ENCODE measurements at places on chromosomes 11 and 22. TPM values are rescaled to one million over a fixed set of nuclear protein-coding genes. Genes with fewer than 3 reads are reported as not detected.

The MUC6 gene
- not detected for total RNA-seq

The BRSK2 gene
- not detected for total RNA-seq

The DCHS1 gene
- total RNA-seq = 9.0 TPM

The SLCO2B1 gene
- total RNA-seq = 20.9 TPM

The PRPF19 gene
- 75.3 TPM for total RNA-seq

The GRK2 gene
- 115 TPM for total RNA-seq

The PRSS23 gene
- total RNA-seq = 7.5 TPM

The RAB36 gene
- total RNA-seq = 1.3 TPM

The PLA2G6 gene
- total RNA-seq = 51.6 TPM

The CEP126 gene
- total RNA-seq = 2.7 TPM

- no peak for DNase-seq
Observed at GRCh38 chr11:95791709-95792033, 1.4 kb downstream of the CEP57 start.

GRCh38 chr11:78253797-78254196 is 65.1 kb downstream of the USP35 start:
- no peak for DNase-seq

DNA sequence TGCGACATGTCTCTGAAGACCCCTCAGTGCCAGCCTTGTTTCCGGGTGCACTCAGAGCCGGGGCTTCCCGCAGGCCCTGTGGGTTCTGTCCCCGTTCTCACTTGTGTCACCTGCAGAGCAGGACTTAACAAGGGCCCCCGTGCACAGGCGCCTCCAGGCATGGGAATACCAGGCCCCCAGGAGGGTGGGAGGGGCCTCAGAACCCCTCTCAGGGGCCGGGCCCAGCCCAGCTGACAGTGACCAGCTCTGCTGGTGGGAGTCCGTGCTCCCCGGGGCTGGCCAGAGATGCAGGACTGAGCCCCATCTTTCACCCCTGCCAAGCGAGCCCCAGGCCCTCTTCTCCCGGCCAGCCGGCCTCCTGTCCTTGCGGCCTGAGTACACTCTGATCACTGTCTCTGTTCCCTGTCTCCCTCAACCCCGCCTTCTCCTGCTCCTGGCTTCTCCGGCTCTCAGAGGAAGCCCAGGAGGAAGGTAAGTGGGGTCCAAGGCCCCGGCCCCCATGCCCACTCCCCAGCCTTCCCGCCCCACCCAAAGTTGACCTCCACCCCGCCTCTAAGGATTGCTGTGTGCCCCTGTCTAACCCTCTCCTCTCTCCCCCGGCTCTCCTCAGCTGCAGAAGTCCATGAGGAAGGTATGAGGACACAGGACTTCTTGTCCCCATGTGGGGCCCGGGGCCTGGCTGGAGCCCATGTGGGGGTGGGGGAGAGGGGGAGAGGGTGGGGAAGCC is 5.3 kb downstream of the TNNT3 start:
- no peak for DNase-seq

DNA sequence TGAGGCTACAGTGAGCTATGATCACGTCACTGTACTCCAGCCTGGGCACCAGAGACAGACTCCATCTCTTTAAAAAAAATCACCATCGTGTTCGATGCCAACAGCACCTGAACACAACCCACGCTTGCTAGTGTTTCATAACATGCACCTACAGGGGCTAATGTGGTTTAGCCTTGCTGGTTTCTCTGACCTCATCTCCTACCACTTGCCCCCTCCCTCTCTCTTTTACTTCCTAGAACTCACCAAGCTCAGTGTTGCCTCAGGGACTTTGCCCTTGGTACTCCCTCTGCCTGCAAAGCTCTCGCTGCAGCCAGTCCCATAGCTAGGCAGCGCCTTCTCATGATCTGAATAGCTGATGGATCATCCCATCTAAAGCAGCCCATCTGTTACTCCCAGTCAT is 99.8 kb downstream of the FBXO7 start:
- peak; percentile 28 for DNase-seq

DNA sequence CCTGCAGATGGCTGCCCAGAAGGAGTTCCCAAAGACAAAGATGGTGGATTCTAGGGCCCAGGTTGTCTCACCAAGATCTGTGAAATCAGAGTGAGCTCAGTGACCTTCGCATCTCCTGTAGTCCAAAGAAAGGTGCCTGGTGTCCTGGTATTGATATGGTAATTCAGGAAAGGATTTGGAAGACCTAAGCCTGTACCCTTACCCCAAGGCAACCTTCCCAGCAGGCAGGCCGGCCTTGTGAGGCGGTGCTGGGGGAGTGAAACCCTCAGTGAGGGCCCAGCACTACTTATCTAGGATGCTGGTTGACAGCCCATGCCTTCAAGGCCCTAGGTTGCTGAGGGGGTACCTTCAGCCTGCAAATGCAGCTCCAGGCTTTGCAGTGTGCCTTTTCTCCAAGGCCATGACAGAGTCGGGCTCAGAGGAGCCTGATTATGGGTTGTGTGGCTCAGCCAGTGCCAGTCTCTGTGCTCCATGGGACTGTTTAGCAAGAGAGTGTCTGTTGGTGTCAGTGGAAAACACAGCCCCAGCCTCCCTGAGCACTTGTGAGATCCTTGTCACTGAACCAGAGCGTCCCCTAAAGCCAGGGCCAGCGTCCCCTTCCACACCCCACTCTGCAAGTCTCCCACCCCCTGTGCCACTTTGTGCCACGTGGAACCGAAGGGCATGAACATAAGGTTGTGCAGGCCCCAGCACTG is 72.8 kb upstream of the MYOD1 start:
- DNase-seq = peak; percentile 72

DNA sequence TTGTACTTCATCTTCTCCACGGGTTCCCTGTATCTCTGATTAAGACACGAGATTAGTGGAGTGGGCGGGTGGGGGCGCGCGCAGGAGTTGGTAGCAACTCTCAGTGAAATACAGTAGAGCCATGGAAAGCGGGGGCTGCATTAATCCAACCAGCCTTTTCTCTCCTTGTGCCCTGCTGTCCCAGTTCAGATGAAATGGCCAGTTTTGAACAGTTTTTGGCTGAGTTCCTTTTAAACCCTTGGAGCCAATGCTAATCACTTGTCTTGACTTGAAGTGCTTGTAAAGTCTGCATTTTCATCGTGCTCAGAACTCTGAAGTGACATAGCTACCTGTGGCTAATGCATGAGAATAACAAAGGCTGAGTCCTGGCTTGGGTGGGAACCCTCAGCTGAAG is 734 bp upstream of the TMEM123 start:
- DNase-seq = no peak

DNA sequence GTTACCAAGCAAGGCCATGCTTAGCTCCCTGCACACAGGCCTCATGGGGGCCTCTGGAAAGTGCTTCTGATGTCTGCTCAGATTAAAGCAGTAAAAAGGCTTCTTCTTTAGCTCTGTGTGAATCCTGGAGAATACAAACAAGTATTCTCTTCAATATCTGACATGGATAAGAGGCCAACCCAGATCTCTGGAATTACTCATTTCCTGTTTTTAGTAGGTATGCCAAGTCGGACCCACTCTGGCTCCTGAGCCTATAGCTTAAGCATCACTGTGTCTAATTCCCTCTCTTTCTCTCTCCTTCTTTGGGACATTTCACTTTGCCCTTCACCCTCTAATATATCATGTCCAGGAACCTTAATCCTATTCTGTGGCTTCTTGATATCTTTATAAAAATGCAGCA is 529.6 kb upstream of the CCDC90B start:
- DNase-seq = no peak

DNA sequence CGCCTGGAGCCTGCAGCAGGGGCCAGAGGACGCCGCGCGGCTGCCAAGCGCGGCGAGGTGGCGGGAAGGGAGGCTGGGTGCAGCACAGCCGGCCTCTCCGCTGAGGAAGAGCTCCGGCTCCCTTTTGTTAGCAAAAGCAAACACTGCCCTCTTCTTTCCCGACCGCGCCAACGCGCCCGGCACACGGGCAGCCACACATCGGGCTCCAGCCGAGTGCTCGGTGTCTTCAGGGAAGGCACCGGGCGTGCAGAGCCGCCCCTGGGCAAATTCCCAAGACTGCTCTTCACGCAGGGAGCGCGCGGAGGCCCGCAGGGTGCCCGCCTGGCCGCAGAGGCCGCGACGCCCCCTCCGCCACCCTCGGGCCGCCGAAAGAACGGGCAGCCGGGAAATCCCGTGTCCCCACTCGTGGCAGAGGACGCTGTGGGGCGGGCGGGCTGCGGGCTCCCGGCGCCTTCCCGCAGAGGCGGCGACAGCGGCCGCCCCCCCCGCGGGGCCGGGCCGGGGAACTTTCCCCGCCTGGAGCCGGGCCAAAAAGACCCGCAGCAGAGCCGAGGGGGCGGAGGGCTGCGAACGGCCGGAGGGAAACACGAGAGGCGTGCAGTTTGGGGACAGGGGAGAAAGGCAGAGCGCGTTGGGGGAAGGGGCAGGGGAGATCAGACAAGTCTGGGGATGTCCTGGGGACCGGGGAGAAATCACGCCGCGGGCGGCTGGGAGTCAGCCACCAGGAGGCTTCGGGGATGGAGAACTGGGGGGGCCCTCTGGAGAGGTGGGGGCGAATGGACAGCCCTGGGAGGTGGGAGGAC is 931 bp downstream of the CADM1 start:
- peak; percentile 90 for DNase-seq

DNA sequence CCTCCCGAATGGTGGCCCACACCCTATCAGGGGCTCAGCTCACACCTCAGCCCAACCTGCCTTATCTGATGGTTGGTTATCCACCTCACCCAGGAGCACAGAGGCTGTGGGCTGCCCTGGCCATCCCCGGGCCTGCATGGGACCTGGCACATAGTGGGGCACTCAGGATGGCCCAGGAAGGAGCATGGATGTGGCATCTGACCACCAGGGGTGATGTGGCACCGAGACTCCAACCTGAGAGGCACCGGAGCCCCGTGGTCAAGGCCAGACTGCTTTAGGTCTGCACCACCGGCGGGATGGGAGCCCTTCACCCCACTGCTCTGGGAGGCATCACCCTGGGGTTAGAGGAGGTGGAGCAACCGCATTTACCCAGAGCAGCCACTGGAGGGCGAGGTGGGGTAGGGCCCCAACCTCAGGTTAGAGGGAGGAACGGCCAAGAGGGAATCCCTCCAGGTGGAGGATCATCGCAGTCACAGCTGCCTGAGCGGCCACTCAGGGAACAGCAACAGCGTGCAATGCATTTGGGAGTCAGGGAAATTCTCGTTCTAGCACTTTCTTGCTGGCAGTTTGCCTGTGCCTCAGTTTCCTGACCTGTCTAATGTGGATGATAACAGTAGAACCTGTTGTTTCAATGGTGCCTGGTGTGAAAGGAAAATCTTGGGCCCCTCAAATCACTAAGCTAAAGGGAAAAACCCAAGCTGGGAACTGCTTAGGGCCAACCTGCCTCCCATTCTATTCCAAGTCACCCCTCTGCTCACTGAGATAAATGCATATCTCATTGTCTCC is 52.9 kb upstream of the CARS1 start:
- peak; percentile 85 for DNase-seq

GRCh38 chr11:96162816-96163499 is 180.0 kb downstream of the MAML2 start:
- peak; percentile 43 for DNase-seq

GRCh38 chr22:41613456-41613855 is 7.4 kb downstream of the DESI1 start:
- no peak for DNase-seq

GRCh38 chr11:43693069-43693468 is 12.5 kb downstream of the HSD17B12 start:
- DNase-seq = no peak

- DNase-seq = no peak
Observed at GRCh38 chr11:55942785-55943392, 6.7 kb upstream of the OR5I1 start.

- no peak for DNase-seq
Observed at GRCh38 chr11:120869097-120869496, 154.8 kb upstream of the TBCEL start.

GRCh38 chr22:42716221-42716620 is 4.4 kb downstream of the A4GALT start:
- no peak for DNase-seq

DNA sequence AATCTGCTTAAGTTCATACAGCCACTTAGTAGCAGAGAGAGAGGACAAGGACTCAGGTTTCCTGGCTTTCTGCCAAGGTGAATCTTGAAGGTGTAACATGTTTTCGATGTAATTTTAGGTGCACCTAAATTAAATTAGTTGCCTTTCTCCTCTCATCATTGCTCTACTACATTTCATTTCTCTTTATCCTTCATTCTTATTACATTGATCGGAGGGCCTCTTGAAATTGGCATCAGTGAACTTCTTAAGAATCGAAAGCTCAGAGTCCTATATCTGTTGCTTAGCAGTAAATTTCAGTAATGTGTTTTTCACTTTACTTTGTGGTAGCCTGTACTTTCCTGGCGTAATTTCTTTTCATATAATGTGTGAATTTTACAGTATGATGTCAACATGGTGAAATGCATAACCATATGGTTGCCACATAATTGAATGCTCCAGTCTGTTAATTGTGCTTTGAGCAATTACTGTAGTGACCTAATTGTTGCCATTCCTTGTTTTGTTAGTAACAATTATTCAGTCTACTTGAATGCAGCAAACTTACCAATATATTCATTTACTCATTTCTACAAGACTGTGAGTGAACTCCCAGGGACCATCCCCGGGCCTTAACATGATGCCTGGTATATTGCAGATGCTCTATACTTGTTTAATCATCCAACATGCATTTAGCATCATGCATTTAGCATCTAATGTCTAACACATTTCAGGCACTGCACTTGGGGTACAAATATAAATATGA is 138.1 kb downstream of the MAML2 start:
- DNase-seq = no peak

DNA sequence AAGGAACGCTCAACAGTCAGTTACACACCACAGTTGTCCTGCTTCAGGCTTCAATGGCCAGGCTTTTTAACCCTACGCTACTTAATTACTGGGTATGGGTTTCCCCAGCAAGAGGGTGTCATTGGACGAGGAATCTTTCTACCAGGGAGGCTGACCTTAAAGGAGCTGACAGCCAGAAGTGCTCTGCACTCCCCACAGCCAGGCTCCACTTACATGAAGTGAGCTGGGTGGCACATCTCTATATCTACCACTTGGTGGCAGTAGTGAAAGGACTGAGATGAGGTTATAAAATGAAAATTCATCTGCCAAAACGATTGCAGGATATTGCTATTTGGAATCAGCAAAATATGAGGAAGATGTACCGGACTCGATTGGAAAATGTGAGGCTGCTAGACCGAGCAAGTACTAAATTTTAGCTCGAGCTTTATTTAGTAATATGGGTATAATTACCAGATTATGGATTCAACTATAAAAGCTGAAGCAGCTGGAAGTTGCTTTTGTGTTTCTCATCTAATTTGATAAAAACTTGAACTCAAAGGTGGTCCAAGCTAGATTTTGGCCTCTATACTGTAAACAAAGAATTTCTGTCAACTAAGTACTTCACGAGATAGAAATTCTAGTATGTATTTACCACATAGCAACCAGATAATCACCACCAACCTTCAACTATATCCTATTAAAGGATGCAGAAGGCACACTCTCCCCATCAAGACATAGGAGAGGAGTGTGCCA is 53.9 kb upstream of the CEP126 start:
- peak; percentile 47 for DNase-seq

GRCh38 chr22:26360169-26360885 is 68.7 kb upstream of the ASPHD2 start:
- DNase-seq = peak; percentile 49

DNA sequence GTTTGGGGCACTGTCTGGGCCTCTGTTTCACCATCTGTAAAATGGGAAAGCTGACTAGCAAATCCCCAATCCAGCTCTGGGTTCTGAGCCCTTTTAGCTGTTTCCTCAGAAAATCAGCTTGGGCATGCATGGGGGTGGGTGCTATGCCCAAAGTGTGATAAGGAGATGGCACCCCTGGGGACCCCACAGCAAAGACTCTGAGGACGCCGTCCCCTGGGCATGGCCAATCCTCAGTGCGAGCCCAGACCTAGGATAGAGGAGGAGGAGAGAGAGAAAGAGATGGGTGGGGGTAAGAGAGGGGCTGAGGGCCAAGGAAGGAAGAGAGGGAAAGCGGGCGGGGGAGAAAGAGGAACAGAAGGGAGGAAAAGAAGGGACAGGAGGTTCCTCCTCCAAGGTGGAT is 31.8 kb downstream of the TPBGL start:
- no peak for DNase-seq

Data from lower leg skin (tissue), 4 donors.